ENCODE measurements at places on chromosomes 12 and 14. TPM values are rescaled to one million over a fixed set of nuclear protein-coding genes. Genes with fewer than 3 reads are reported as not detected.
A peak's percentile ranks its signal among the peaks of the same experiment; 100 is the strongest.

GRCh38 chr12:121568518-121568917, 12.3 kb downstream of the KDM2B start:
- H3K36me3 ChIP-seq = no peaks in the 10 kb centered on the region
- no peaks in the 10 kb centered on the region for H3K27me3 ChIP-seq
- DNase-seq = no peak
- H3K27ac ChIP-seq = no peak overlapping the region
- H3K4me3 ChIP-seq = no peak overlapping the region

DNA sequence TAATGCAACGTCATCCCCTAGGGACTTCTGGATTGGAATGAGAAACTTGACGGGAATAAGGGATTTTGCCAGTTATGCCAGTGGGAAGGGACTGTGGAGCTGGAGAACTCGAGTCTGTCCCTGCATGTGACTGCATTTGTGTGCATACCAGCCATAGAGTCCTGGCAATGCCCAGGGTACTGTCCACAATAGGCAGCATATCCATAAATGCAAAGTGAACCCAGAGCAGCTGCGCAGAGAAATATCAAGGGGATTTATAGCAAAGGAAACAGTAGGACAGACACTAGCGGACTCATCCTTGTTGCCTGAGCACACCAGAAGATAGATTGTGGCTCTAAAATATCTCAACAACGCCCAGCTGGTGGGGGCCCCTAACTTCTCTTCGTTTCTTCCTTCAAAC, 247.1 kb upstream of the SRRM4 start:
- no peaks in the 10 kb centered on the region for H3K36me3 ChIP-seq
- H3K4me1 ChIP-seq = no peaks in the 10 kb centered on the region
- no peak for DNase-seq
- H3K27ac ChIP-seq = no peak overlapping the region
- H3K4me3 ChIP-seq = no peak overlapping the region

The ADAMTS20 gene
- total RNA-seq = 0.05 TPM

- H3K27ac ChIP-seq = no peak overlapping the region
- no peaks in the 10 kb centered on the region for H3K36me3 ChIP-seq
- no peaks in the 10 kb centered on the region for H3K4me1 ChIP-seq
- no peak overlapping the region for H3K4me3 ChIP-seq
- no peak for DNase-seq
- no peaks in the 10 kb centered on the region for H3K27me3 ChIP-seq
Observed at GRCh38 chr12:98371419-98371818, 144.0 kb upstream of the TMPO start.

The EPYC gene
- not detected for total RNA-seq

- H3K27me3 ChIP-seq = no peaks in the 10 kb centered on the region
- no peak overlapping the region for H3K27ac ChIP-seq
- H3K4me3 ChIP-seq = no peak overlapping the region
- DNase-seq = no peak
Observed at GRCh38 chr14:55873169-55873568, 245.0 kb upstream of the PELI2 start.

DNA sequence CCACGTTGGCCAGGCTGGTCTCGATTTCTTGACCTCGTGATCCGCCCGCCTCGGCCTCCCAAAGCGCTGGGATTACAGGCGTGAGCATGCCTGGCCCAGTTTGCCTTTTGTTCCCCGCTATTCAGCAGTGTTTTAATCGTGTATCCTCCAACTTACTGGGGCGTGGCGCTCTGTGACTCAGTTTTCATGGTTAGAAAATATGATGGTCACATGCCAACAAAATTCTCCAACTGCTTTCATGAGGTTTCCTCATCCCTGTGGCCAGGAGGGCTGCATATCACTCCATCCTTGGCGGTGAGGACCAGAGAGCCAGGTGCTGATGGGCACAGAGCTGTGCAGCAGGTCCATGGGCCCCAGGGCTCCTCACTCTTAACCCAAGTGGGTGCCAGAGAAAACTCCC, 33.0 kb upstream of the PRMT8 start:
- no peak overlapping the region for H3K4me3 ChIP-seq
- no peak overlapping the region for H3K27ac ChIP-seq
- H3K36me3 ChIP-seq = no peaks in the 10 kb centered on the region
- H3K27me3 ChIP-seq = no peaks in the 10 kb centered on the region
- no peaks in the 10 kb centered on the region for H3K4me1 ChIP-seq

- no peaks in the 10 kb centered on the region for H3K4me1 ChIP-seq
- no peak overlapping the region for H3K27ac ChIP-seq
- DNase-seq = no peak
- H3K36me3 ChIP-seq = no peaks in the 10 kb centered on the region
- peaks cover 3% of the 10 kb centered on the region for H3K27me3 ChIP-seq
Observed at GRCh38 chr14:65860956-65861611, 448.6 kb downstream of the FUT8 start.

DNA sequence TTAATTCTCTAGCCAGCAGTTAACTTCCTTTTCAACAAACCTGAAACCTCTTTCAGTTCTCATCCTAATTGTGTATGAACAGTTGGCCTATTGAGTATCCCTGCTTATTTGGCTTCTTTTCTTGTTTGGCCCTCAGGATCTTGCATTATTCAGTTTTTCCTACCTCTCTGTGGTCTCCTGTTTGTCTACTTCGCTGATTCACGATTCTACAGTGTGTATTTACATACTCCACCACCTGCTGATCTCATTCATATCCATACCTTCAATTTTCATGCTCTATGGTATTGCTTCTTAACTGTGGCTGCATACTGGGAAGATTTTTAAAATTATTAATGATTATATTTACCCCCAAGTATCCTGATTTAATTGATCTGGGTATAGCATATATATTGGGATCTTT, 56.4 kb downstream of the RASSF9 start:
- no peak overlapping the region for H3K27ac ChIP-seq
- H3K4me1 ChIP-seq = no peaks in the 10 kb centered on the region
- no peaks in the 10 kb centered on the region for H3K36me3 ChIP-seq
- no peaks in the 10 kb centered on the region for H3K27me3 ChIP-seq
- DNase-seq = no peak

DNA sequence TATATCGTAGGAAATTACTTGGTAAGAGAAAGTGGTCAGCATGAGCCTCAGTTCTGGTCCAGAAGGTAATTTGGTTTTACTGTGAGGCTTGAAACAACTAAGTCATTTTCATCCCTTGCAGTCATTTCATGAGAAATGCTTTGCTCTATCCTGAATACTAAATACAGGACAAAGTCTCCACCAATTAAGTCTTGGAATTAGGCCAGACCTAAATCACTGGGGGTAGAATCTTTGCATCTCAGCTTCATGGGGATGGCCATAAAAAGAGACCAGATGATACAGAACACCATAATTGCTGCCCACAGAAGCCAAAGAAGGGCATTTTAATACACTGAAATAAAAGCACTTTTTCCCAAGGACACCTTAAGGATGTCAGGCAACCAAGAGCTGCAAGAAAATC, 277.9 kb upstream of the DCN start:
- H3K36me3 ChIP-seq = no peaks in the 10 kb centered on the region
- no peaks in the 10 kb centered on the region for H3K27me3 ChIP-seq
- no peaks in the 10 kb centered on the region for H3K4me1 ChIP-seq
- no peak overlapping the region for H3K27ac ChIP-seq

The LRP1-AS gene
- not detected for total RNA-seq

DNA sequence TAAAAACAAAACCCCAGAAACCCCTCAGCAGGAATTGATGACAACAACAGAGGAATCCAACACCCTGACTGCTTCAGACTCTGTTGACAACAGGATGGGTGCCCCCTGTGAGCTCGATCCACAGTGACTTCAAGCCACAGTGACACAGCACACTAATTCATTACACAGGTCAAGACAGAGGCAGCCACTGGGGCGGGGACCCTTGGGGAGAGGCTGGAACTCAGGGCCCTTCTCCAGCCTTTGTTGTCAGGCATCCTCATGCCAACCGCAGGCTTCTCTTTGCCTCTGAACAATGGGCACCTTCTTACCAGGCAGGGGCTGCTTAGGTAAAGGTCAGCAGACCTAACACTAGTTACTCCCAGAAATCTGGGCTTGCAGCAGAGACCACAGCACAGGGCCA, 37.6 kb downstream of the ACADS start:
- peaks cover 21% of the 10 kb centered on the region for H3K36me3 ChIP-seq
- H3K4me1 ChIP-seq = no peaks in the 10 kb centered on the region
- no peak overlapping the region for H3K4me3 ChIP-seq
- no peaks in the 10 kb centered on the region for H3K27me3 ChIP-seq

The PPP2R3C gene
- total RNA-seq = 9.8 TPM

DNA sequence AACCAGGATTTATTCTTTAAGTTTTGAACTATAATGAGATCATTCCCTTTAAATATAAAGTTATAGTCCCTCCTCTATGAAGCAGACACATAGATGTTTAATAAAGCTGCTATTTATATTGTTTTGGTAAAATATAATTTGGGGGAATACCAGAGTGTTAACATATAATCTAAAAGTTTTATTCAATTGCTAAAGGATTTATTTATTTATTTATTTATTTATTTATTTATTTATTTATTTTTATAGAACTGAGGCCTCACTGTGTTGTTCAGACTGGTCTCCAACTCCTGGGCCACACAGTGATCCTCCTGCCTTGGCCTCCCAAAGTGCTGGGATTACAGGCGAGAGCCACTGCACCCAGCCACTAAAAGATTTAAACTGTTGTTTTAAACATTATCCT, 98.6 kb downstream of the KICS2 start:
- H3K27me3 ChIP-seq = no peaks in the 10 kb centered on the region
- H3K4me3 ChIP-seq = no peak overlapping the region
- DNase-seq = no peak

DNA sequence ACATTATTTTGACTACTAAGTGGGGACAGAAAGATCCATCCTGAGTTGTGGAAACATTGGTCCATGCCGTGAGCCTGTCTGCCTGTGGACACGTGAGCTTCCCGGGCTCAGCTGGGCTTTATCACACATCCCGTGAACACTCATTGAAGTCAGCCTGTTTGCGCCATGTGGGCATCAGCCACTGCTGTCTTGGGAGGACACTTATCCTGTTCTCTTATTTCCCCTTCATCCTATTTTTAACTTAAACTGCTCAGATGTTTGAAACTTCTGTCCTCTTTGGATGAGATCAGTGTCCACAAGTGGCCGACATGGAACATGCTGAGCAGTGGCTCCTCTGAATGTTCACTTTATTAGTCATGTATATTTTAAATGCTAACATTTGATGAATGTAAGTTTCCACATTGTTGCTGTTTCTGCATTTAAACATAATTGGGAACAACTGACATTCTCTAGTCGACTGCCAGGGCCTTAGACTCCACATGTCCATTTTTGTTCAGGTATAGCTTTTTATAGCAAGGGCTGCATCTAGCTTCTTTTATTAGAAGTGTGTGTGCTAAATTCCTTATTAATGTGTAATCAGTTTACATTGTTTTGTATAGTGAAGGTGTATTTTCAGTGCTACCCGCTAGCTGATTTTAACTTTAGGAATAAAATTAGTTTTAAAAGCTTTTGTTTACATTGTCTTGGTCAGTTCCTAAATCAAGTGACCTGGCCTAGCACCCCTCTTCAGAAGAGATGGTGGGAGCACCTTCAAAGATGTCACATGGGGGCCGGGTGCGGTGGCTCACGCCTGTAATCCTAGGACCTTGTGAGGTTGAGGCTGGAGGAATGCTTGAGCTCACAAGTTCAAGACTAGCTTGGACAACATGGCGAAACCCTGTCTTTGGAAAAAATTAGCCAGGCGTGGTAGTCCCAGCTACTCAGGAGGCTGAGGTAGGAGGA, 24.0 kb downstream of the RNF34 start:
- H3K4me3 ChIP-seq = no peak overlapping the region
- H3K36me3 ChIP-seq = peaks cover 5% of the 10 kb centered on the region
- no peaks in the 10 kb centered on the region for H3K27me3 ChIP-seq

The IFNG-AS1 gene
- not detected for total RNA-seq

DNA sequence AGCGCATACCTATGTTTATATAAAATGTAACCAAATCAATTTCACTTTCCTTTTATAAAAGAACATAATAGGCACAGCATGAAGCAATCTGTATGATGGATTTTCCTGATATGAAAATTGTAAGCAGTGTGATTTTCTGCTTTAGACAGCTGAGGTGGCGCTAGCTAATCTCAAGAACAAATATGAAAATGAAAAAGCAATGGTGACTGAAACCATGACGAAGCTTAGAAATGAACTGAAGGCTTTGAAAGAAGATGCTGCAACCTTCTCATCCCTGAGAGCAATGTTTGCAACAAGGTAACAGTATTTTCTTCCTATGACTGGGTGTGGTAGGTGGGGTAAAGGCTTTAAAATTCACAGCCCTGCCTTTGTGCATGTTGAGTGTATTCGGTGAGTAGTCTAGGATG, 65.0 kb upstream of the FGD4 start:
- H3K27ac ChIP-seq = no peak overlapping the region
- H3K4me3 ChIP-seq = no peak overlapping the region
- H3K27me3 ChIP-seq = no peaks in the 10 kb centered on the region
- no peaks in the 10 kb centered on the region for H3K4me1 ChIP-seq

GRCh38 chr14:75800792-75801191, 139.7 kb downstream of the TTLL5 start:
- no peak for DNase-seq
- no peaks in the 10 kb centered on the region for H3K4me1 ChIP-seq
- H3K27ac ChIP-seq = no peak overlapping the region
- H3K27me3 ChIP-seq = no peaks in the 10 kb centered on the region
- H3K4me3 ChIP-seq = no peak overlapping the region
- H3K36me3 ChIP-seq = no peaks in the 10 kb centered on the region

The VDR gene
- total RNA-seq = 0.42 TPM

GRCh38 chr12:12612358-12612757, 682 bp downstream of the CREBL2 start:
- H3K4me3 ChIP-seq = peak overlapping the region; percentile 92
- no peaks in the 10 kb centered on the region for H3K36me3 ChIP-seq
- peaks cover 12% of the 10 kb centered on the region for H3K4me1 ChIP-seq

All from liver (tissue), 10 donors.